Fibroblast of skin of left quadriceps (primary cell): ENCODE measurements at places on chromosomes 11 and 22.

GRCh38 chr11:85930879-85931366 lies 75.7 kb downstream of the CCDC83 start:
- no peak for DNase-seq

DNA sequence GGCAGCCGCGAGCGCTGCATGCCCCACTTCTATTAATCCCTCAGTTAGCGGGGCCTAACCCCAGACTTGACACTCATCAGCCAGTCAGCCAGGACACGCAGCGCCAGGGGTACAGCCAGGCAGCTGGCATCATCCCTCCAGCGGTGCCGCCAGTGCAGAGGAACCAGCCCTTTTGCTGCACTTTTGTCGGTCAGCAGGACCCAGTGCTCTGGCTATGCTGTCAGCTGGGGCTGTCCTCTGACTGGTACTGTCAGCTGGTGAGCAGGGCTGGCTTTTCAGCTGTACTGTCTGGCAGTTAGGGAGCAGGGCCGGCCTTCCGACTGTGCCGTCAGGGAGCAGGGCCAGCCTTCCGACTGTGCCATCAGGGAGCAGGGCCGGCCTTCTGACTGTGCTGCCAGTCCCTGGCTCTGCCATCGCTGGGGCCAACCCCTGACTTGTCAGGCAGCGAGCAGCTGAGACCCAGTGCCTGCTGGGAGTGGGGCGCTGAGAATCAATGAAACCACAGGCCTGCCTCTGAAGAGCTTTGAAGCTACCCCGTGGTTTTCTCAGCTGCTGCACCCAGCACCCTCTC lies 115.4 kb downstream of the KIAA1671 start:
- DNase-seq: no peak

GRCh38 chr11:56307836-56308235 lies 7.1 kb upstream of the OR8K3 start:
- DNase-seq: no peak

- no peak for DNase-seq
Observed at GRCh38 chr11:12356944-12357655, 20.3 kb upstream of the PARVA start.

DNA sequence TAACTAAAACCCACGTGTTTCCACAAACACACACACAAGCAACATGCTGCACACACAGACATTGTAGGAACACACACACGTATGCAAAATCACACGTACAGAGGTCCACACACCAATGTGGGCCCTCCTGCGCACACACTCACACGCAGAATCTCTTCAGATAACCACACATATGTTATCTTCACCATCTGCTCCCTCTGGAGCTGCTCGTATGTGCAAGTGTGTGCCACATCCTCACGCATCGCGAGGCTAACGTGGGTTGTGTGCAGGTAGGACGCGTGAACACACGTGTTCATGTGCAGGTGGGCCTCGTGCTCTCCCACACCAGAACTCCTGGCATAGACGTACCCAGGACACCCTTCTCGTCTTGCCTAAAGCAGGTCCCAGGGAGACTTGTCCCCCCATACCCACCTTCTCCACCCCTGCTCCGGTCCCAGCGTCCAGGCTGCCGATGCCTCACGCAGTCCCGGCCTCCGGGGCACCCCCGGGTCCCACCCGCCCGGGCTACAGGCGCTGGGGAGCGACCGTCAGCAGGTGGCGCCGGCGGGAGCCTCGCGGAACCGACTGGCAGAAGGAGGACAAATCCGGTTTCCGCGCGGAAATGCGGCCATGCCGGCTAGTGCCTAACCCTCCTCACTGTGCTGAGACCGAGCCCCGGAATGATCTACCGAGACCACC lies 10.3 kb upstream of the IGSF9B start:
- DNase-seq: no peak
